Esophagus muscularis mucosa (tissue), 4 donors: ENCODE measurements at places on chromosomes 6 and 20. TPM values are rescaled to one million over a fixed set of nuclear protein-coding genes. Genes with fewer than 3 reads are reported as not detected.

TMC2 gene
- 0.34 TPM for total RNA-seq

SEMG1 gene
- not detected for total RNA-seq

FERMT1 gene
- 0.32 TPM for total RNA-seq

POM121L2 gene
- total RNA-seq: not detected

ROS1 gene
- total RNA-seq: 0.06 TPM

VSTM2L gene
- total RNA-seq: 11.7 TPM

PBOV1 gene
- not detected for total RNA-seq

DNA sequence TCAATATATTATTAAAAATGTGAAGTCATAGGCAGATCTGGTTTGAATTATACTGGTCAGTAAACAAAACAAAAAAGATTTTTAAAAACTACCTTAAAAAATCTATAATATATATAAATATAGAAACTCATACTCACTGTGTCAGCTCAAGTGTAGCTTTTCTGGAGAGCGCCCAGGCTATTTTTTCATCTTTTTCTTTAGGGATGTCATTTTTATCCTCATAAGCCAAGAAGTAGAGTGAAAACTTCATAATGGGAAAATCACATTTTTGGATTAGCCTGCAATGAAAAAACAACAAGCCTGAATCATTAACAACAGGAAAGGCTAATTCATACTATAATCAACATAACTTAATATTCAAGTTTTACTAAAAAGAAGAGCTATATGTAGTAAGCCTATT, 18.7 kb downstream of the GLO1 start:
- DNase-seq: no peak

DNA sequence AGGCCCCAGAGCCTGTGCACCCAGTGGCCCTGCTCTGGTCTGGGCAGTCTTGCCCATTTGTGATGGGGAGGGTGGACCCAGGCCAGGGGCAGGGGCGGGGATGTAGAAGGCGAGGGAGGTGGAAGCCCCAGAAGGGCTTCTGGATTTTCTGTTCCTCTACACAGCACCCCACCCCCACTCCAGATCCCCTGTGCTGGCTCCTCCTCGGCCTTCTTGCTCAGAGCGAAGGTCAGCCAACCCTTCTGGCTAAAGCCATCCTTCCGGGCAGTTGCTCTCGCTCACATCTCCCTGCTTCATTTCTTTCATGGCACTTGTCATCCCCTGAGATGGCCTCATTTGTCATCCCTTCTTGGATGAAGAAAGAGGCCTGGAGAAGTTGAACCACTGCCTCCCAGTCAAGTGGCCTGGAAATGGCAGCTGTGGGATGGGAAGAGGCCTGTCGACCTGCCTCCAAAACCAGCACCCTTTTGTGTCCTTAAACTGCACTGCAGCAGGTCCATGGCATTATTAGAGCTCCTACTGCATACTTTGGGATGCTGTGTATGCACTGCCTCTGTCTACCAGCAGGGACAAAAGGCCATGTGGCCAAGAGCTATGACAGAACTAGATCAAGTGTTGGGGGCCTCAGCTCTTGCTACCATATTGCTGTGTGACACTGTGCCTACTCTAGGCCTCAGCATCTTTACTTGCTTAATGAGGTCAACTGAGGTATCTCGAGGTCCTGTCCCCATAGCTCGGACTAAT, 19.9 kb downstream of the PEDS1 start:
- DNase-seq: no peak

DNA sequence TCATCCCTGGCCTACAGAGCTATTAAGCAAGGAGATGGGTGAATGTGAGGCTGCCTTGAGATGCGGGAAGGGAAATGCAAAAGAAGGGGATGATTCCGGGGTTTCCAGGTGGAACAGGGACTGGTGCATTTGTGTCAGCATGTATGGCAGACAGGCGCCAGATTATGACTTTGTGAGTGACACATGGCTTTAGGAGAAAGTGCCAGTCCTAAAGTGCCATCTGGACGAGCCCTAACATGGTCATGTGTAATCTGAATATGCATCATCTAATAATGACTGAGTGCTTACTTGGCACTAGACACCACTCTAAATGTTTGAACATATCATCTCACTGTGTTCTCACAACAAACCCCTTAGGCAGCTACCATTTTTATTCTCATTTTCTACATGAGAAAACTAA, 195.0 kb upstream of the TSHZ2 start:
- no peak for DNase-seq

GRCh38 chr20:58746620-58747019, 54.0 kb downstream of the NPEPL1 start:
- no peak for DNase-seq

DNA sequence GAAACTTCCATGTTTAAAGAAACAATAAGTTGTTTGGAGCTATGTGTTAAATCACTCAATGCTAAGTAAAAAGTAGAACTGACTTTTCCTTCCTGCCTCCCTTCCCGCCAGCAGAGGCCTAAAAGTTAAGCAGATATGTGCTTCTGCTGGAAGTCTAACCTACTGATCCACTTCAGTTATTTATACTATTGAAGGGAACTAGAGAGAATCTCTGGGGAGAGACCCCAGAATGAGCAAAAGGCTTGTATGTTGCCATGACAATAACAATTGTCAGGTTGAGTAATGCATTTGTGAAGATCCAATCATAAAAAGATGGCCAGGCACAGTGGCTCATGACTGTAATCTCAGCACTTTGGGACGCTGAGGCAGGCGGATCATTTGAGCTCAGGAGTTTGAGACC, 24.7 kb downstream of the MGME1 start:
- DNase-seq: no peak

- DNase-seq: peak; percentile 83
Observed at GRCh38 chr6:109349419-109349987, 32.8 kb downstream of the CD164 start.

- DNase-seq: peak; percentile 70
Observed at GRCh38 chr6:99592900-99593299, 13.7 kb upstream of the PRDM13 start.

DNA sequence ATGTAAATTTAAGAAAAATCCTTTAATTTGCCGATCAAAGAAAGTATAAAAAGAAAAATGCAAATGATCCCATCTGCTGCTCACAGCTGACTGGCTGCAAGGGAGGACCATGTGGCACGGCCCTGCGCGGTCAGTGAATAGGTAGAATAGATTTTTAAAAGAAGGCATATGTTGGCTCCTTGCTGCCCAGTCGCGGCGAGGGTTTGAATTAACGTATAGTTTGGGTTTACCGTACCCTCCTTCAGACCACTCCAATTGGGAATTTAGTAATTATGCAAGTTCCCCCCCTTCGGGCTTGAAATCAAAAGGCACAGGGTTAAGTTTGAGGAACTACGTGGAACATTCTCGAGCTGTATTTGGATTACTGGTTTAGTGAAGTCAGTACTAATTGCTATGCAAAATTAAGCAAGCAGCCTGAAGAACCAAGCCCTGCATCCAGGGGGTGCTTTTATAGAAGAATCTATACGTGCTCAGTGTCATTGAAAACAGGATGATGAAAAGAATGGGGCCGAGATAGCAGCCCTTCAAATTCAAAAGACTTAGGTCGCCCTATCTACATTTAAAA, 1.1 kb upstream of the BEND3 start:
- no peak for DNase-seq

DNA sequence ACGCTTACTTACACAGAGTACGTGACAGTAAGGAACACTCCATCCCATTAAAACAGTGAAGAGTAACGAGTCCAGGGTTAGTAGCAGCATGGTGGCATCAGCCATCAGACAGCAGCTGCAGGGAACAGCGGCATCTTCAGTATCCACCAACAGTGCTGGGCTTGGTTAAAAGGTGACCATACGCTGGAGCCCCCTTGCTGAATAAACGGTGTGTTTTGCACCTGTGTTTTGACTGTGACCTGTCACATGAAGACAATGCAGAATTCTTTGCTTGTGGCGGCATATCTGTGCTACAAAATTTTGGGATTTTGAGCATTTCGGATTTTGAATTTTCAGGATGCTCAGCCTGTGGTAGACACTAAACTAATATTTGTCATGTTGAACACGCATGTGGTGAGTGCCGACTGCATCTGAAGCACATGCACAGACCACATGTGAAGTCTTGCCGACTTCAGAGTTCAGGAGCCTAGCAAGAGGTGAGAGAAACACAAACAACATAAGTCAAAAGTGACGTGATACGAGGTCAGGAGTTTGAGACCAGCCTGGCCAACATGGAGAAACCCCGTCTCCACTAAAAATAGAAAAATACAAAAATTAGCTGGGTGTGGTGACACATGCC, 69.3 kb upstream of the FRMD1 start:
- peak; percentile 82 for DNase-seq

DNA sequence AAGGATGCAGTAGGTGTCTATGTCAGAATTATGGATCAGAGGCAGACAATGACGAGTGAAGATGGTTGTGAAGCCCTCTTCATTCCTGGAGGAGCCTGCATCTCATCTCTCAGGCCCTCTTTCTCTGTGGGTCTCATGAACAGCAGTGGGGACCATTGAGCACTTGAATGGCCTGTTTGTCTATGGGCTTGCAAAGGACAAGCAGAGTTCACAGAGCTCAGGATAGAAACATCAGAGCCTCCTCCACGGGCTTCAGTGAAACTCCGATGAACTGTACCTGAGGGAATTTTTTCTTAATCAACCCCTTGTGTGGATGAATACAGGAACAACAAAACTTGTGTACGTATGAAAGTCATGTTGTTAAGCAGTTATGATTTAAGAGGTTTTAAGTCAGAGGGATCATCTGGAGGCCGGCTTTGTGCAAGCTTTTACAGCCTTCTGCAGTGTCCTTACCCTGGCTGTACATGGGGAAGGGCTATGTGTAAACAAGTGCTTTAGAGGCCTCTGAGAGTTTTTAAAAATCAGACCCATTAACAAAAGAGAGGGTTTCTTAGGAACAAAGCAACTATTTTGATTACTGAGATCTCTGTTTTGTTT, 29.7 kb upstream of the PI16 start:
- DNase-seq: no peak

DNA sequence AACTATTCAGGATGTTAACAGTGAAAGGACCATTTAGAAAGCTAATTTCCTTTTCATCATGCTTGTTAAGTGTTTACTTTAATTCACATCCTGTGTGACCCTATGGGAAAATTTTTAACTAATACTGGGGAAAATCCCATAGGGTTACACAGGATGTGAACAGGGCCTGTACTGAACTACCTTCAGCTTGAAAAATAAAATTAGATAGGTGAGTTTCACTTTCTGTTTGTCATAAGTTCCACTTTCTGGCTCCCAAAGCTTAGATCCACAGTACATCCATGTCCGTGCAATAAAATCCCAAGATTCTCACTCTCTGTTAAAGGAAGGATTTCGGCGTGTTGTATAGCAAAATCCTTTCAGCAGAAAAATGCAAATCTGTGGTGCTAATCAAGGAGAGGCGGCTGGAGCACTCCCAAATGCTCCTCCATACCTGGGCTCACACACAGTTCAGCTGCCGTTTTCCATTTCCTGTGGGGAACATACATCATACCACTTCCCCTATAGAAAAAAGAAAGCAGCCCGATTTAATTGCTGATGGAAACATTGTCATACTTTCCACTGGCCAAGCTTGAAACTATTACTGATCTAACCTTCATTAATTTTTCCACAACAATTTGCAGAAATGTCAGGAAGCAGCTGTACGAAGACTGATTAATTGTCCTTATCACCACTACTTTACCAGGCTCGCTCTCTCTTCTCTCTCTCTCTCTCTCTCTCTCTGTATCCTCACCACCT, 125.2 kb downstream of the HIVEP2 start:
- DNase-seq: no peak

GRCh38 chr6:132430110-132430509, 28.8 kb upstream of the MOXD1 start:
- no peak for DNase-seq

DNA sequence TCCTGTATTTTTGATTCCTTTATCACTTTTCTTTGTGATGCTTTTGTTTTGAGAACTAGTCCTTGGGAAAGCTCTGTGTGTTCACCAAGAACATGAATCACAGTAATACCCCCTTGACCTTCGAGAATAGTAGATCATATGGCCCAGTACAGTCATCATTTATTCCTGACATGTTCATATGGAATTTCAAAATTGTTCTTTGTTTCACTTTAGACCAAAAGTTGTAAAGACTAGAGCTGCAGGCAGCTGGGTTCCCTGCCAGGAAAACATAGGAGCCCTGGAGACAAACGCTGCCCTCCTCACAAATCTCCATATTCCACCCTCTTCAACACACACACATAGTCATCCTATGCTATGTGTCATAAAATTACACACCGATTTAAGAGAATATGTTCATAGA, 621.2 kb upstream of the EYS start:
- DNase-seq: no peak

- no peak for DNase-seq
Observed at GRCh38 chr6:36350681-36351571, 14.2 kb upstream of the BNIP5 start.

- no peak for DNase-seq
Observed at GRCh38 chr6:30483677-30484279, 5.5 kb upstream of the HLA-E start.

DNA sequence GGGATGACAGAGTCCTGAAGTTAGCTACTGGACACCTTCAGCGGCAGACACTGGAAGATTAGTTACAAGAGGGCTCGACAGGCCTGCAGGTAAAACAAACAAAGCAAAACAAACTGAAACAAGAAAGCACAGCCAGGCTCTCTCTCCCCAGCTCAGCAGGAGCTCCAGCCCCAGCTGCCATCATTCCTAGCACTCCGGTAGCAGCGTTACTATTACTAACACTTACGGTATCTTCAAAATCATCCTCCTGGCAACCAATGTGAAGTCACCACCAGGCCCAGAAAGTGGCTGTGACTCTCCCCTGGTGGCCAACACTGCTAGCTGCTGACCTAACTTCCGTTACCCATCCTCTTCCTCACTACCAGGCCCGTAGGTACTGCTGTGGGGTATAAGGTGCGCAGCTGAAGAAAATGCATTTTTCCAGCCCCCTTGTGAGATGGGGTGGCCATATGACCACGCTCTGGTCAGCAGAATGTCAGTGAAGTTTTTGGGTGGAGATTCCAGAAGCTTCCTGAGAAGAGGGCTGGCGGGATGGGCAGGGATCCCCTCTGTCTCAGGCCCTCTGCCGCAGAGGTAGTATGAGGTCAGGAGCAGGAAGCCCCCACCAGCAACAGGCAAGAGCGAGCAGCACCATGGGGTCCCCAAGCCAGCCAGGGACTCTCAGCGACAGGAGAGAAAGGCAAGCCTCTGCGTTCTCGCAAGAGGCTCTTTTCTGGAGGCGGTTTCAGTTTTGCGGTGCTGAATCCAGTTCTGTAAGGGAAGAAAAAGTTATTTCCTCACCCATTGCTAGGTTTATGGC, 37.4 kb upstream of the TBXT start:
- DNase-seq: no peak
